ENCODE measurements at places on chromosomes 3 and 15.

DNA sequence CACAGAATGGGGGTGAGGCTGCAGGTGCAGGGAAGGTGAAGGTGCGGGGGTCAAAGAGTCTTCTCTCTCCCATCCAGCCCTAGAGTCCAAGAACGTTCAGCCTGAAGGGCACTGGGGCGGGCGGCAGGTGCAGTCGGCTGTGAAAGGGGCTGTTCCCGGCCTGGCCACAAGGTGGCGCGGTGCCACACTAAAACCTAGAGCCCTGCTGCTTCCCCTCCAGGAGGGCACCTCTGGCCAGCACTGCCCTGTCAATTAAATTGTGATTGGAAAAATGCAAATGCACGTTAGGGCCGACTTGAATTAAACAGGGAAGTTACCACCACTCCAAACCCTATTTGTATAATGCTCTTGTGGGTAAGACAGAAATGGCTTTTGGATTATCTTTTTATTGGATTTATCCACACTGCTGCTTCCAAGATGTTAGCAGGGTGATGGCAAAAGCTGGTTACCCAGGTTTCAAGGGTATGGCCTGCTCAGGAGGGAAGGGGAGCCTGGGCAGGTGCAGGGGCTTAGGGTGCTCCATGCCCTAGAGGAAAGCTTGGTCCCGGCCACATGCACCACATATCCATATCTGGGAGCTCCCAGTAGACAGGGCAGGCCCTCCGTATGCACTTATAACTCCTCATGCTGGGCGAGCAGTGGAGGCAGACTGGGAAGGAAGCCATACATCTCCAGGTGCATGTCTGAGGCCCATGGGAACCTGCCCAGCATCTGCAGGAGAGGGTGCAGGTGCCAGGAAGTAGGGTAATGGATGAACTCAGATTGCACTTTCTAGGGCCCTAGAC, 119.8 kb downstream of the ADCY5 start:
- peak; percentile 83 for DNase-seq

DNA sequence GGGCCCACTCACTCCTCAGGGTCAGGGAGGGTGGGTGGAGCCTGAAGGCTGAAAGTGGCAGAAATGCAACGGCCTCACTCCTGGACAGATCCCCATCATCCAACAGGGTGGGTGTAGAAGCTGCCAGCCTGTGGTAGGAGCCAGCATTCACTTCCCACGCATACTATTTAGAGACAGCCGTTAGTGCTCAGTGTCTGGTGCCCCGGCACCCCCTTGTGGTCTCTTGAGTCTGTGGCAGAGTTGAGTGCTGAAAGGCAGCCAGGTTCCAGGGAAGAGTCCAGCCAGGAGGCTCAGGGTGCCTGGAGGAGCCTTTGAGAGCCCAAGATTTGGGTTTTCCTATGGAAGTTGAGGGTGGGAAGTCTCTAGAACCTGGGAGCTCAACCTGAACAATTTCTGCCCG, 2.1 kb upstream of the GNAT1 start:
- DNase-seq, result peak; percentile 82

DNA sequence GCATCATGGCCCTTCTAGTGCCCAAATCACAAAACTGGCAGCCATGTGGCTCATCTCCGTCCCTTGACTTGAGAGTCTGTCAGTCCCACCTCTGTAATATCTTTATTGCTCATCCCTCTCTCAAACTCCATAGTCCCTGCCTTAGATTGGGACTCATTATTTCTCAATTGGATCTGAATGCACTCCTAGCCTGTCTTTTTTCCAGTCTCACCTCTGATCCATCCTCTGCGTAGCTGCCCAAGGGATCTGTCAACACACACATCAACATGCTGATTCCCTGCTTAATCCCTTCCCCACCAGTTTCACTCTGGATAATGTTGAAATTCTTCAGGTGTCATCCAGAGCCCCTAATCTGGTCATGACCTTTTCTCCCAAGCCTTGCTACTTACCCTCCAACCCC, 39.3 kb downstream of the NMNAT3 start:
- no peak for DNase-seq

DNA sequence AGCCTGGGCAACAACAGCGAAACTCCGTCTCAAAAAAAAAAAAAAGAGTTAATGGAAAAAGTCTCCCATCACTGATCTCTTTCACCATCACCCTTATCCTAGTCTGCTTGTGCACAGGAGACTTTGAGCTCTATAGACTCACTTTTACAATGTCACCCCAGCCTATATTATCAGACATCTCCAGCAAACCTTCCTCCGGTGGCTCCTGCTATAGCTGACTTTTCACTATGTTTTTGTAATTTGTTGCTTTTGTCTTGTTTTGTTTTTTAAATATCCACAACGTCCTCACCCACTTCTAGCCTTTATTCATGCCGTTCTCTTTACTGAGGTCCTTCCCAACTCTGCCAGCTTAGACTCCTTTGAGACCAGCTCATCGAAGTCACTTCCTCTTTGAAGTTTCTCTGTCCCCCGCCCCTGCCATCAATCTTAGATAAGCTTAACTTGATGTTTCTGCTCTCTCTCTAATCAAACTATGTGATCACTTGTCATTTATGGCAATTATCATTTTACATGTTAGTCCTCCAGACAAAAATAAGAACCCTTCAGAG, 82.7 kb upstream of the CHD2 start:
- no peak for DNase-seq

- no peak for DNase-seq
Observed at GRCh38 chr3:86814321-86814720, 176.6 kb downstream of the VGLL3 start.

- DNase-seq, result peak; percentile 67
Observed at GRCh38 chr3:48716508-48716981, 476 bp downstream of the IP6K2 start.

DNA sequence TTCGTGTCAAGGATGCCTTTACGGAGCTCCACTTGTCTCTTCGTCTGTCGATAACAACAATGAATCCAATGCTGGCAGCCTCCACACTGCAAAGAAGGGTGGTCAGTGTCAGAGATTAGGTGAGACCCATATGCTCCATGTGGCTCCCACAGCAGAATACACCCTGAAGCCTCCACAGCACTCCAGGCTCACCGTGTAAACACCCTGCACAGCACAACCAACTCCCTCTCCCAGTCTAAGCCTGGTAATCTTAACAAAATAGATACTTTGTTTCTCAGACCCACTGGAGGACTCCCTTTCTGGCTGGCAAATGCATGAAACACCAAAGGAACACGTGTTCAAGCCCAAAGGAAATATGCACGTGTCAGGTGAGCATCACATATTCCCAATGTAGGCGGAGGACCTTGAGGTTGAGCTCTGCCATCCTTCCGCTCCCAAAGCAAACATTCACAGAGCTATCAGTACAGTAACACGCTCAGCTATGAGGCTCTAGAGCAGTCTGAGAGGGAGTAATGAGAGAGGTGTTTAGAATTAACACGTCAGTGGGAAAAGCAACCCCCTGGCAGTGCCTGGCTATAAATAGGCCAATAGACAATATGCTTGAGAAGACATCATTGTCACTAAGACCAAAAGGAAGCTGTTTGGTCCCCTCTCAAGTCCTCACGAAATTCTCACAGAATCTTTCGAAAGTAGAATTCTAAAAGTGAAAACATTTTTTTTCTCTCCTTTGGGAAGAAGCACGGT, 86.7 kb downstream of the MCF2L2 start:
- no peak for DNase-seq

DNA sequence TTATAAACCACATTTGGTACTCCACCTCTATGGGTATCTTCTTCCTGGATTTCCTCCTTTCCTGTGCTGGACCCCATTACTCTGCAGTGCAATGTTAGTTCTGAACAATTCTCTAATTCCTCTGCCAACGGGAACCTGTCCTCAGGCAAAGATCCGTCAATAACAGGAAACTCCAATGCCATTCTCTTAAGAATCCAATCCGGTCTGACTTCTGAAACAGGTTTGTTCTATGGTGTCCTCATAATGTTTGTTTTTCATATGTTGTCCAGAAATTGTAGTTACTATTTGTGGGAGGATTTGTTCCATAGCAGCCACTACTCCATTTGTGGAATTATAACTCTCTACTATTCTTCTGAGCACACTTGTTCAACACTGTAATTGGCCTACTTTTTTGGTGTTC, 112.7 kb downstream of the TBL1XR1 start:
- no peak for DNase-seq

DNA sequence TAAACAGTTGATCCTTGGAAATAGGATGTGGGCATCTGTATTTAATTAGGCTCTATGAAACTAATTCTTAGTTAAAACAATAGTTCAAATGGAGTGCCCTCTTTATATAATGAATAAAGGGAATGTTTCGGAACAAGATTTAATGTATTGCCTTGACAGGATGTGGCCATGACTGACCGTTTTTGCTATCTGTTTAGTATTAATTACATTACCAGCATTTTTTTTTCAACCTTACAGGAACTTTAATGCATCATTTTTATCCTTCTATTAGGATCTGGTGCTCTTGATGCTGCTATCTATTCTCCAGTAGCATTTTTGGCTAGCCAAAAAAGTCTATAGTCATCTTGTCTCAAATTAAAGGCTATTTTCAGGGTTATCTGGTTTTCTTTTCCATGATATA, 340.9 kb downstream of the GRM7 start:
- DNase-seq, result no peak

Measured in left forelimb (tissue), 1 donor.